ENCODE measurements at places on chromosomes 4 and X.

DNA sequence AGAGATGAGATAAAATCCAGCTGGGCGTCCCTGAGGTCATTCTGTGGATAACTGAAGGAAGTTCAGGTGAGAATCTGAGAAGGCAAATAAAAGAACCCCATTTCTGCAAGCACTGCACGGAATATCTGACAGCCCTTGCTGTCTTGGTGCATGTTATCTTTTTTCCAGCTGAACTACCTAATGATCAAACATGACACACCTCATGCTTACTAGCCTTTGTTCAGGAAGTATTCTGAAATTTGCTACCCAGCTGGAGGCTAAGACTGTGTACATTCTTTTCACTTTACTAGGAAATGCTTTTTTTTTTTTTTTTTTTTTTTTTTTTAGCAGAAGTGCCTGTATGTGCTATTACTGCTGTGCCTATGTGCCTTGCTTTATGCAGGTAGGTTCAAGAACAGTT, 718.1 kb downstream of the SMARCA1 start:
- DNase-seq = no peak

- no peak for DNase-seq
These were observed 60.8 kb upstream of the FHL1 start for GRCh38 chrX:136086521-136086920.

- peak; percentile 21 for DNase-seq
These were observed at the start of gene ARMCX4 for GRCh38 chrX:101485212-101485949. Gene ARMCX4 (plus strand): TSS chrX:101485456. CDS start chrX:101488590, 3,134 bp downstream.

DNA sequence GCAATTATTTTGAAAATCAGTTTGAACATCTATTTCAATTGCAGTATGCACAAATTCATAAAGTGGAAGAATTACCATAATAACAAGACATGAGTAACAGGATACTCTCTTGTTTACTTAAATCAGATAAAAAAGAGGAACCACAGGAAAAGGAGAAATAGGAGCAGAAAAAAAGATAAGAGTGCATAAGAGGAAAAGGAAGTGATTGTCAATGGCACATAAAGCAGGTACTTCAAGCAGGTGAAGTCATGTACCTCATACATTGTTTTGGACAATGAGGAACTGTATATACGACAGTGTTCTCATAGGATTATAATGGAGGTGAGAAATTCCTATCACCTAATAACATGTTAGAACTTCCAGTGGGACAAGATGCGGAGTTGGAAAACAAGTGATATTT, 334.5 kb upstream of the PCDH7 start:
- no peak for DNase-seq

- DNase-seq = no peak
These were observed 15.7 kb upstream of the PLCXD1 start for GRCh38 chrX:265502-265901.

DNA sequence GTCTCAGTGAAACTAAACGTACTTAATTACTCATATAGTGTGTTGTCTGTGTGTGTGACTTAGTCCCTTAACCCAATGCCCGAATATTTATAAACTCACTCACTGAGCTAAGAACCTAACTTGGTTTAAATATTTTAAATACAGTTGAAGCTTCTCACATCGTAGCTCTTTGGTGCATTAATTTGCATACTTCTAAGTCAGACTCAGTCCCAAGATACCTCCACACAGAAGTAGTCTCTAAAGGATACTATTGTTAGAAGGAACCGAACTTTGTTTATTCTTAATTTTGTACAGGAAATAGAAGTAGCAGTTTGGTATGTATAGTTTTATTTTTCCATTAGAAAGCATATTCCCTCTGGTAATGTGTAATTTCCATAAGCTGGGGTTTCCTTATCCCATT, 54.0 kb upstream of the NKAP start:
- DNase-seq = no peak
